ENCODE measurements at places on chromosomes 12 and 14.
A peak's percentile ranks its signal among the peaks of the same experiment; 100 is the strongest.

DNA sequence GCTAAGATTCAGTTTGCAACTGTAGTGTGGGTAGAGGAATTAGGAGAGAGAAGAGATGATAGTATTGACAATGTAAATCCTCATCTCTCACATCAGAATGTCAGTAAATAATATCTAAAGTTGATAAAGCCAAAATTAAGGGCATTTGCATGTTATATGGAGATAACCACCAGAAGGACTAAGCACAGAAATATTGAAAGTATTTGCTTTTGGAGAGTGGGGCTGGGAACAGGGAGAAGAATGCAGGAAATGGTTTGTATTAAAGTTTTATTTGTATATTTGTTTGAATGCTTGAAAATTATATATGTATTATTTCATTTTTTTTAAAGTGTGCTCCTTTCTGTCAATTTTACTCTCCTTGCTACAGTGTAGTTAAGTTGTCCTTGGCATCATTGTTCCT is 491.4 kb downstream of the APAF1 start:
- no peak overlapping the region for H3K27ac ChIP-seq
- H3K36me3 ChIP-seq: no peaks in the 10 kb centered on the region
- H3K4me1 ChIP-seq: no peaks in the 10 kb centered on the region
- H3K4me3 ChIP-seq: no peak overlapping the region

DNA sequence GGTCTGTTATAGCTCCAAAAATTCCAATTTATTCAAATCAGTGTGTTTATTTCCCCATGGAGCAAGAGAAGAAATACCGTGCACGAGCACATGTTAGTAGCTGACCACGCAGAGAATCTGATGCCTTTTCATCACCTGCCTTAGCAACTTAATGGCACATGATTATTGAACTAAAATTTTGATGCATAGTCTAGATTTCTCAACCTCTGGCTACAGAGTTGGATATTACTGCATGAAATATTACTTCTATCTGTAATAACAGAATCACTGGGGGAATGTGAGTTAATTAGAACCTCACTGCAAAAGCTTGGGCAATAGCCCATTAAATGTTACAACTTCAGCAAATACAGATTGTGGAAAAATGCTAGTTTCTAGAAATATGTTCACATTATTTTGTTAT is 335.8 kb downstream of the FLRT2 start:
- no peaks in the 10 kb centered on the region for H3K27me3 ChIP-seq
- DNase-seq: no peak
- no peak overlapping the region for H3K4me3 ChIP-seq
- no peaks in the 10 kb centered on the region for H3K4me1 ChIP-seq
- no peak overlapping the region for H3K27ac ChIP-seq

DNA sequence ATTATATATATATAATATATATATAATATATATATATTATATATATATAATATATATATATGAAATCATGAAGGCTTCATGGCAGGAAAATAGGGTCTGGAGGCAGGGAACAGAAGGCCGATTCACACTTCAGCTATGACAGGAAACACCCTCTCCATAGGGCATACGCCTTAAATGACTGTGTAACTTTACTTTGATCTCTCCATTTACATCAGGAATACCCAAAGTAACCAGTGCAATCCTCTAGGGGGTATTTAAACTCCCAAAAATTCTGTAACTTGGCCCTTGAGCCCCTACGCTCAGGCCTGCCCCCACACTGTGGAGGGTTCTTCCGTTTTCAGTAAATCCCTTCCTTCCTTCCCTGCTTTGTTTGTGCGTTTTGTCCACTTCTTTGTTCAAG is 40.4 kb upstream of the PPP2R5C start:
- no peaks in the 10 kb centered on the region for H3K36me3 ChIP-seq
- peak overlapping the region; percentile 28 for H3K27ac ChIP-seq
- no peak overlapping the region for H3K4me3 ChIP-seq
- peaks cover 36% of the 10 kb centered on the region for H3K4me1 ChIP-seq
- H3K27me3 ChIP-seq: no peaks in the 10 kb centered on the region

- H3K36me3 ChIP-seq: peaks cover 2% of the 10 kb centered on the region
- no peaks in the 10 kb centered on the region for H3K4me1 ChIP-seq
- no peaks in the 10 kb centered on the region for H3K27me3 ChIP-seq
- H3K4me3 ChIP-seq: no peak overlapping the region
- no peak overlapping the region for H3K27ac ChIP-seq
- no peak for DNase-seq
These were observed 171.2 kb downstream of the CEP128 start for GRCh38 chr14:80770114-80770908.

GRCh38 chr12:7693793-7694192 is 1.8 kb downstream of the GDF3 start:
- no peak overlapping the region for H3K27ac ChIP-seq
- no peak for DNase-seq
- no peak overlapping the region for H3K4me3 ChIP-seq
- no peaks in the 10 kb centered on the region for H3K36me3 ChIP-seq

GRCh38 chr14:52023518-52023917 is 34.2 kb downstream of the RTRAF start:
- no peak for DNase-seq
- no peak overlapping the region for H3K4me3 ChIP-seq
- H3K27ac ChIP-seq: no peak overlapping the region
- H3K36me3 ChIP-seq: no peaks in the 10 kb centered on the region
- peaks cover 34% of the 10 kb centered on the region for H3K4me1 ChIP-seq

DNA sequence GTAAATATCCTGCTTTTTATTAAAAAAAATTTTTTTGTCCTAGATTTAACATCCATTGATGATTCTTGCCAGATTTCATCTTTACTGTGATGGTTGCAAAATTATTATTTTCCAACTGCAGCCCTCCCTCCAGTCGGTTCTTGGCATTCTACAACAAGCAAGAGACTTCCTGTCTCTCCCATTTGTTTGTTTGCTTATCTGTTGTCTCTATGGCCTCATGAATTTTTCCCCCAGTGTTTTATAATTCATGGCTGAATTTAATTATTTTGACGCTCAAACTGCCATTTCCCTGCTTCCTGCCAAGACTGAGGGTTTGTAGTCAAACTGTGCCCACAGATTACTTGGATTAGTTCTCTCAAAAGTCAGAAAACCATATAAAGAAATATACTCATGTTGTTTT is 25.9 kb downstream of the CGRRF1 start:
- peaks cover 6% of the 10 kb centered on the region for H3K36me3 ChIP-seq
- H3K27ac ChIP-seq: no peak overlapping the region
- no peaks in the 10 kb centered on the region for H3K27me3 ChIP-seq
- H3K4me1 ChIP-seq: peaks cover 4% of the 10 kb centered on the region
- H3K4me3 ChIP-seq: no peak overlapping the region

DNA sequence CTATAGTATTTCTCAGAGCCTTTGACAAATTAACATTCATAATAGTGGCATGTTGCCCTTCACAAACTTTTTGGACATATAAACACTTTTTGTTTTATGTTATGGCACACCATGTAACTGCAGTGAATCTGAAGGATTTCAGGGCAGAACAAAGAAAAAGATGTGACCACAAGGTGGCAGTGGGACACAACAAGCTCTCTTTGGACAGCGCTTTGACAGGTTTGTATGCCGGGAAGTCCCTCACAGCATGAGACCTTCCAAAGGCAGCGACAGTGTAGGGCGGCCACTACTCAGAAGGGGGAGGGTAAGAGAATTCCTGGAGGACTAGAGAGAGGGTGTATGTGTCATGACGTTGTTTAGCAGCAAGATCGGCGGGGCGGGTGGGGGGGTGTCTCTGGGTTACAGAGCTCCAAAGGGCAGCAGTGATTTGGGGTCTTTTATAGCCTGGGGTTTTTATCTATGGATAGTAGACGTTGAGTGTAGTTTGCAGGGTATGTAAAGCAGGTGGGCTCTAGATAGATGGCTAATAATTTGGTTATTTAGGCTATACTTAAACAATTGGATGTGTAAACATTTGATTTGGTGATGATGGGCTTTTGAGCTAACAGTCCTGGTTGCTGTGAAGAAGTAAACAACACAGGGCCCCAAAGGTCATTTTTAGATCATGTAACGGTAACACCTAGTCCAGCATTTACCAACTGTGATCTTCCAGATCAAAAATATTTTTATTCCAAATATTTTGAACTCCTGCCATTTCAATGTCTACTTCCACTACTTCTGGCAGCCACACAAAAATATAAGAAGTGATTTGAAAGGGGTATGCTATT is 22.9 kb downstream of the ETFBKMT start:
- peaks cover 10% of the 10 kb centered on the region for H3K4me1 ChIP-seq
- H3K4me3 ChIP-seq: no peak overlapping the region
- no peaks in the 10 kb centered on the region for H3K27me3 ChIP-seq
- DNase-seq: peak; percentile 91
- peak overlapping the region; percentile 54 for H3K27ac ChIP-seq
- peaks cover 35% of the 10 kb centered on the region for H3K36me3 ChIP-seq

- no peaks in the 10 kb centered on the region for H3K36me3 ChIP-seq
- no peaks in the 10 kb centered on the region for H3K4me1 ChIP-seq
- H3K27ac ChIP-seq: no peak overlapping the region
- no peak overlapping the region for H3K4me3 ChIP-seq
- no peaks in the 10 kb centered on the region for H3K27me3 ChIP-seq
- no peak for DNase-seq
These were observed 234.7 kb downstream of the BTG1 start for GRCh38 chr12:91910871-91911388.

- H3K4me3 ChIP-seq: no peak overlapping the region
- H3K36me3 ChIP-seq: no peaks in the 10 kb centered on the region
- no peak overlapping the region for H3K27ac ChIP-seq
- no peak for DNase-seq
- no peaks in the 10 kb centered on the region for H3K4me1 ChIP-seq
These were observed 85.1 kb upstream of the NAV3 start for GRCh38 chr12:77745624-77746023.

DNA sequence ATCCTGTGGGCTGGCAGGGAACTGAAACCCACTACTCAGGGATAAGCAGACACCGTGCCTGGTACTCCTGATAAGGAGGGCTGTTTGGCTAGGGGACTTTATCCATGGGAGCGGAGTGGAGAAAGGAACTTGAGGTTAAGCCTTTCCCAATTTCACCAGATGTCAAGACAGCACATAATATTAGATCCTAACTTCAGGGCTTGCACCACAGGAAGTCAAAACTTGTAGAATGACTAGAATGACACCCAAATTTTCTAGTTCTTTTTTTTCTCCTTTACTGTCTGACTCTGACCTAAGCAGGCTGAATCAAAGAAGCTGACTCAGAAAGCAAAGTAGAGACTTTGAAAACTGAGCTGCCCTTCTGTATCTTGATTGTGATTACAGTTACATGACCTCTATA is 7.1 kb upstream of the CGRRF1 start:
- no peak overlapping the region for H3K4me3 ChIP-seq
- H3K27ac ChIP-seq: no peak overlapping the region
- H3K27me3 ChIP-seq: peaks cover 33% of the 10 kb centered on the region
- no peak for DNase-seq

DNA sequence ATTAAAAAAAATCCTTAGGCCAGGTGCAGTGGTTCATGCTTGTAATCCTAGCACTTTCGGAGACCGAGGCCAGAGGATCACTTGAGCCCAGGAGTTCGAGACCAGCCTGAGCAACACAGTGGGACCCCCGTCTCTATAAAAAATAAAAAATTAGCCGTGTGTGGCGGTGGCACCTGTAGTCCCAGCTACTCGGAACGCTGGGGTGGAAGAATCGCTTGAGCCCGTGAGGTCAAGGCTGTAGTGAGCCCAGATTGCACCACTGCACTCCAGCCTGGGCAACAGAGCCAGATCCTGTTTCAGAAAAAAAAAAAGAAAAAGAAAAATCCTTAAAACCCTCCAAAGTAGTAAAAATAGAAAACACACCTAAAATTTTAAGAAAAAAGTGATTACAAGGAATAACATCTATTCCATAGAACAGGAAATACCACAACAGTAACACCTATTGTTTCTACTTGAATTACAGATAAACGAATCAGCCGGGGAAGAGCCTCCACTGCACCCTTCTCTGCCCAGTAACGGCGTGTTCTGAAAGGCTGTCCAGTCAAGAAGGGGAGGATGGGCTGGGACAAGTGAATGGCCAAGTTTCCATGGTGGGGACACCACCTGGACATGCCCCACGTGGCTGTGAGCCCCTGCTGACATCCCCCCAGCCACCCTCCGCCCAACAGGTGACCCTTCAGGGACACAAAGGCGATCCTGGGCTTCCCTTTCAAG is 17.8 kb downstream of the POLE start:
- no peak for DNase-seq
- peaks cover 70% of the 10 kb centered on the region for H3K36me3 ChIP-seq
- no peaks in the 10 kb centered on the region for H3K27me3 ChIP-seq
- H3K4me1 ChIP-seq: peaks cover 8% of the 10 kb centered on the region
- no peak overlapping the region for H3K27ac ChIP-seq

DNA sequence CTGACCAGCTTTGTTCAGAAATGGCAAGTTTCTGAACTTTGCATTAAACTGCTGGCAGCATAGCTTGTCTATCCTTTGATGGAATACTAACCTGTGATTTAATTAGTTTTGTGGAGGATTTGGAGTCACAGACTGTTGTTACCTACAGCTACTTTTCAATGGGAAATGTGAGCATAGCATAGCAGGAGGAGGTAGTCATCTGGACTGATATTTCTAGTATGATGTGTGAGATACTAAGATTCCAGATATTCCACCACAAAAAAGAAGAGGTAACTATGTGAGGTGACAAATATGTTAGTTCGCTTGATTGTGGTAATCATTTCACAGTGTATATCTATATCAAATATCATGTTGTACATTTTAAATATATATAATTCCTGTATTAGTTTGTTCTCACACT is 833.0 kb downstream of the SLC6A15 start:
- H3K4me1 ChIP-seq: no peaks in the 10 kb centered on the region
- H3K27ac ChIP-seq: no peak overlapping the region
- no peak for DNase-seq
- H3K27me3 ChIP-seq: no peaks in the 10 kb centered on the region
- H3K4me3 ChIP-seq: no peak overlapping the region

- H3K4me3 ChIP-seq: peak overlapping the region; percentile 76
- H3K27ac ChIP-seq: peak overlapping the region; percentile 89
- peaks cover 5% of the 10 kb centered on the region for H3K36me3 ChIP-seq
- no peaks in the 10 kb centered on the region for H3K27me3 ChIP-seq
- peaks cover 60% of the 10 kb centered on the region for H3K4me1 ChIP-seq
- peak; percentile 93 for DNase-seq
These were observed 237.6 kb downstream of the SLC41A2 start for GRCh38 chr12:104720339-104721038.

- H3K36me3 ChIP-seq: no peaks in the 10 kb centered on the region
- no peak overlapping the region for H3K27ac ChIP-seq
- H3K4me3 ChIP-seq: no peak overlapping the region
These were observed 326.7 kb downstream of the ADGRD1 start for GRCh38 chr12:131280426-131280825.

DNA sequence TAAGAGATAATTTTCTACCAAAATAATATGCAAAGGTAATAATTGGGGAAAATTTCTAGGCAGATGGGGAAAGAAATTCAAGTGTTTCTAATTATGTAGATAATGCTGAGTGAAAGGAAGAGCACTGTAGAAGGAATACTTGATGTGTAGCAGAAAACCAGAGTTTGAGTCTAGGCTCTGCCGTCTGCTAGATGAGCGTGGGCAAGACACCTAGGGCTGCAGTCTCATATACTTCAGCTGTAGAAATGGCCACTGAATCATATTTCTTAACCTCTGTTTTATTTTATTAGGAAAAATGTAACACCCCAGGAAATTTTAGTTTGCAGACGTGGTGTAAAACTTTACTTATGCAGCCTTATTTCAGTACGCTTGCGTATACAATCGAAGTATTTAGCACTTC is 59.8 kb upstream of the SLC38A2 start:
- peaks cover 2% of the 10 kb centered on the region for H3K27me3 ChIP-seq
- no peak for DNase-seq
- peaks cover 26% of the 10 kb centered on the region for H3K4me1 ChIP-seq
- no peak overlapping the region for H3K4me3 ChIP-seq
